NCI-H1417 (cell line): ENCODE measurements at places on chromosomes 12 and 14.

DNA sequence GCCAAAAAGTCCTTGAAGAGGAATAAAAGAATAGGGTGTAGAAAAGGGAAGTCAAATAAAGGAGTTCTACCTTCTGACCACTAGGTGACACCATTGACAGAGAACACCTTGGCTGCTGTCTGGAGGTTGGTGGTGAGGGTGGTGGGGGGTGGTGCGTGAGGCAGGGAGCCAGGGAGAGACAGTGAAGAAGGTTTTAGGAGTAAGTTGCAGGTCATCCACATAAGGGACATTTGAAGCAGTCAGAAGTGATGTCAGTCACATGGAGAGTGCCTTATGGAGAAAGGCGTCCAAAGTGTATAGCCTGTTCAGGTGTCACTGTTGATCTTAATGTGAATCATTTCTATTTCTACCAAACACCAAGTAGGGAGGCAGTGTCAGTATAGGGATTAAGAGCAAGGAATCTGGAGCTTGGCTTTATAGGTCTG lies 279.3 kb upstream of the DDHD1 start:
- peak; percentile 83 for DNase-seq

- no peak for DNase-seq
Measured at GRCh38 chr14:95045106-95045701, 112.1 kb downstream of the DICER1 start.

DNA sequence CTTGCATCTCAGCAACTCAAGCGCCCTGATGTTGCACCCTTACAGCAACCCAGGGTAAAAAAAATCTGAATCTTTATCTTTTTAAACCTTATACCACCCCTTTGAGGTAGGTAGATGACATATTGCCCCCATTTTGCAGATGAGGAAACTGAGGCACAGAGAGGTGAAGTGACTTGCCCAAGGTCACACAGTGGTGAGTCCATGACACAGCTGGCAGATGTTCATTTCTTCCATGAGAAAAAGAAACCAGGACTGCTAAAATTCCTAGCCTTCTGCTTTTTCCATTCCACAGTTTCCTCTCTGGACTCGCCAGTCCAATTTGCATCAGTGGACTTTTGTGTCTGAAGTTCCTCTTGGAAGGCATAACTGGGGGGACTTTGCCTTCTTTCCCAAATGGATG lies 79.3 kb downstream of the IGF1 start:
- no peak for DNase-seq

GRCh38 chr14:59200195-59200594 lies 11.7 kb downstream of the DAAM1 start:
- DNase-seq = no peak

- no peak for DNase-seq
Measured at GRCh38 chr12:115323223-115323905, 639.4 kb upstream of the TBX3 start.

DNA sequence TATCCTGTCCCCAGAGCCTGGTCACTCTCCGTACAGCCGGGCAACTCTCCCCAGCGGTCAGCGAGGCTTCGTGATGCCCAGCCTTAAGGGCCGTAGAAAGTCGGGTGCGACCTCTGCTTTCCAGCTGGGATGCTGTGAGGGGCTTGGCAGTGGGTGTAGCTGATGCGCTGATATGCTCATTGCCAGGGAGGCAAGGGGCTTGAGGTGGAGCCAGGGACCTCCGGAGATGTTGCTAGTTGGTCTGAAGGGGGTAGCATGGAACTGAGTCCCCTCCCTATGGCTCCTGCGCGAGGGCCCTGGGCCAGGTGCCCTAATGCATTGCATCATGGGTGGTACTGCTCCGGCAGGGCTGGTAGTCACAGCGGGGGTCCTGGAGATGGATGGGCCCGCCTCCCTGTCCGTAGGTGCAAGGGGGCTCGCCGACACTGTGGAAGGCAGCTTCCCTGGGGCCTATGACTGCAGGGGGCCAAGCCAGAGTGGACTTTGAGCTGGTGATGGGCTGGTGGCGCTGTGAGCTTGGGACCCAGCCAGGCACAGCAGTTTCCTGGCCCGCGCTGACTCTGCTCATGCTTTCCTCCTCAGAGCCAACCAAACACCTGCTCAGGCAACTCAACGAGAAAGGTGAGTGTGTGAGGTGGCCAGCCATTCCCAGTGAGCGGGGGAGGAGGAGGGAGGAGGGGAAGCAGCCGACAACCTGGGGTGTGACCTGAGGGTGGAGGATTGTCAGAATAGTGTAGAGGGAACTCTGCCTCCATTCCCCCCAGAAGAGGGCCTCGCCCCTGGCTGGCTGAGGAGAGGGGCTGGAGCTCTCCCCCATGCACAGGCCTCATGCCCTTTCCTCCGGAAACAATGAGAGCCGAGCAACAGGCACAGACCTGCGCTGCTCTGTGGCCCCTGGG lies 32.3 kb downstream of the PLEKHG3 start:
- DNase-seq = peak; percentile 64

DNA sequence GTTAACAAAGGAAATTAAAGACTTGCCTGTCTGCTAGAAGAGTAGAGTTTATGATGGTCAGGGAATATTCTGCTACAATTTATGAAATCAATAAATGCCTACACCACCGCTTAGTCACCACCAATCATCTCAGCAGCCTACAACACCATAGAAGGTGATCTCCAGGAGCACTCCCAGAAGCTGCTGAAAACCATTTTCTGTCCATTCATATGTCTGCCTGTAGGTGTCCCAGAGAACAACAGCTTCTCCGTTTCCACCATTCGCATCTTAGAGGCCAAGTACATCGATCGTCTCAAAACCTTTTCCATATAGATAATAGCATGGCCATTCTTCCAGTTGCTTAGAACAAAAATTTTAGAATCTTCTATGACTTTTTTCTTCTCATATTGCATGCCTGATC lies 303.4 kb downstream of the KCNC2 start:
- DNase-seq = no peak

- DNase-seq = peak; percentile 76
Measured at GRCh38 chr12:90940872-90941499, 14.0 kb downstream of the CCER1 start.
